HT1080 (cell line): ENCODE measurements at places on chromosomes 4 and X. TPM values are rescaled to one million over a fixed set of nuclear protein-coding genes. Genes with fewer than 3 reads are reported as not detected.

The CENPVL2 gene
- not detected in 2 replicates for total RNA-seq

The TRPC3 gene
- total RNA-seq = 1.5 and 2.8 TPM in 2 replicates

The CFI gene
- 0.08 TPM in 1 of 2 replicates, not detected in the other for total RNA-seq

The TMPRSS11D gene
- not detected in 2 replicates for total RNA-seq

The RAB9B gene
- total RNA-seq = 0.63 and 0.68 TPM in 2 replicates

The P2RY10 gene
- not detected in 2 replicates for total RNA-seq

The NOCT gene
- 25.2 and 30.4 TPM in 2 replicates for total RNA-seq

DNA sequence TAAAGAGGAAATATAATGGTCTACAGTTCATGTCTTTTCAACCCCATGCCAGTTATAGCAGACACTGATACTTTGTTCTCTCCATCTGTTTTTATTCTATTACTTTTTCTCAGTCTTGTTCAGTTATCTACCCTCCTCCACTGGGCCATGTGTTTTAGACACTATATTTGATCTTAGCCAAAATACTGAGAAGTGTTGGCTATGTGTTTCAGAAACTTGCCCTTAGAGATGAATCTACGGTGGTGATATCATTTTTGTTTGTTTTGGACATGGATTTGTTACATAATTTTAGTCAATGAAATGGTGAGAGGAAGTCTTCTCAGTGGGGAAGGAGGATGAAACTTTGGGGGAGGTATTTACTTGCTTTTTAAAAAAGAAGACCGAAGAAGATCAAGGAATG, 211.5 kb upstream of the DDX53 start:
- no peak for DNase-seq

GRCh38 chr4:105560421-105560848, 8.0 kb downstream of the ARHGEF38 start:
- peak; percentile 47 for DNase-seq

GRCh38 chr4:40270609-40271008, 64.5 kb upstream of the CHRNA9 start:
- no peak for DNase-seq

DNA sequence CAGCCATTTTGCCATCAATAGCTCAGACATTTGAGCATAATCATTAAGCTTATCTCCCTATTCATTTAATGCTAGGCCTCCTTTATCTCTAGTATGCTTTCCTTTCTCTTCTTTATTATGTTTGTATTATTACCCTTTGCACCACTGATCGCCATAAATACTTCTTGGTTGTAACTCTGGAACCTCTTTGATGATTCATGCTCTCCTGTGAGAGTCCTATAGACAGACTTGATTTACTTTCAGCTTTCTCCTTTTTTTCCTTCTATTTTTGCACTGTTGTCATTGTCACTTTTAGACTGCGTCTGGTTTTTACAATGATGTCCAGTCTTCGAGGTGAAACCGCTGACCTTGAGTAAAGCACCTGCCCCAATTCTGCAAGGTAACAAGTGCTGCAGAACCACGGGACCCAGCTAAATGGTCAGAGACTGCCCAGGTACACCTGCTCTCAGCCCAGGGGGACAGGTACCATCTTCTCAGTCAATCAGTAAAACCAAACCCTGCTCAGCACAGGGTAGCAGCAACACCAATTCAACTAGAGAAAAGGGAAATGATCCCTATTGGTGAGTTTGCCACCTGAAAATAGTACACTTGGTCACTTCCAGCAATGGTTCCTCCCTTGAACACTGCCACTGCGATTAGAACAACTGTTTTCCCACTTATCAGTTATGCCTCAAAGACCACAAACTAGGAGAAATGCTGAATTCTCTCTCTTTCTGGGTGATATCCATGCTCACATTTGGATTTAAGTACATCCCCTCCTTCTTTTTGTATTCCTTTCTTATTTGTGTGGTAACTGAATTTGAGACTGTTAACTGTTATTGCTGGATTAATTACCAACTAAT, 125.1 kb downstream of the MAML3 start:
- DNase-seq = no peak

GRCh38 chrX:50801135-50801534, 12.9 kb downstream of the SHROOM4 start:
- DNase-seq = no peak

- no peak for DNase-seq
Measured at GRCh38 chrX:150212672-150213480, 150.2 kb upstream of the MAMLD1 start.

DNA sequence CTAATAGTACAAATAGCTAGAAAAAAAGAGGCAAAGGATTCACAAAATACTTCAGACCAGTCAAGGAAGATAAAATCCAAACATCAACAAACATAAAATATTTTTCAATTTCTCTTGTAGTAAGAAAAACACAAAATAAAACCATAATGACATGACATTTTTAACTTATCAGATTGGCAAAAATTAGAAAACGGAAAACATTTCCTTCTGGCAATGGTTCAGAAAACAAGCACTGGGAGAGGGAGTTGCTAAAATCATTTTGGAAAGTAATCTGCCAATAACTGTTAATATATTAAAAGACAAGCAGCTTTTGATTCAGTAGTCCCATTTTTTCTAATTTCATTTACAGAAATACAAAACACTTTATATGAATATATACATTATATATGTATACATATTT, 26.1 kb downstream of the TKTL2 start:
- no peak for DNase-seq

DNA sequence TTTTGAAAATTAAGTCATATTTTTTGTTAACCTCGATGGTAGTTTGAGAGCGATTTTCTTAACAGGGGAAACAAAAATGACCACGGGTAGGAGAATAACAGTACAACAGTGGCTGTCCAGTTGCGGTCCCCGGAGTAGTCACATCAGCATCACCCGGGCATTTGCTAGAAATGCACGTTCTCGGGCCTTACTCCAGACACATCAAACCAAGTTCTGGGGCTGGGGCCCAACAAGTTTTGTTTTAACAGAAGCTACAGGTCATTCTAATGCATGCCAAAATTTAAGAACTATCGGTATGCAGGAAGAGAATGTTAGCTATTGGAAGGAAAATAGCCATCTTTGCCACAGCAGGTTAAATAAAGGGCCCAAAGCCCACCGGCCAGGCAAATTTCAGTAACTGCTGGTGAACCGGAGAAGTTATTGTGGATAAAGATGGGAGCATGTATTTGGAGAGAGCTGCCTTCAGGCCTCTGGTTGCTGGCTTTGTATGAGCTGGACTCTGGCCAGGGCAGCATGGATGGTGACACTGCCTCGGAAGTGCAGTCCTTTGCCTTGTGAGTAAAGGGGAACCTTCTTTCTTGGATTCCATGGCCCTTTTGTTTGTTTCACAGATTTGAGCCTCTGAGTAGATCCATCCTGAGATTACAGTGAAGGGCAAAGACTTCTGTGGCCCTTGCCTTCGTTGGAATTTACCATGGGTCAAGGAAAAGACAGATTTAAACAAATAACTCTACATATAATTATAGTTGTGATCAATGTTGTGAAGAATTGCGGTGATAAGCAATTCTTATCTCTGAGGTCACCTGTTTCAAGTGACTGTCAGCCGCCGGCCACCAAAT, 62.1 kb downstream of the TBC1D14 start:
- DNase-seq = no peak

DNA sequence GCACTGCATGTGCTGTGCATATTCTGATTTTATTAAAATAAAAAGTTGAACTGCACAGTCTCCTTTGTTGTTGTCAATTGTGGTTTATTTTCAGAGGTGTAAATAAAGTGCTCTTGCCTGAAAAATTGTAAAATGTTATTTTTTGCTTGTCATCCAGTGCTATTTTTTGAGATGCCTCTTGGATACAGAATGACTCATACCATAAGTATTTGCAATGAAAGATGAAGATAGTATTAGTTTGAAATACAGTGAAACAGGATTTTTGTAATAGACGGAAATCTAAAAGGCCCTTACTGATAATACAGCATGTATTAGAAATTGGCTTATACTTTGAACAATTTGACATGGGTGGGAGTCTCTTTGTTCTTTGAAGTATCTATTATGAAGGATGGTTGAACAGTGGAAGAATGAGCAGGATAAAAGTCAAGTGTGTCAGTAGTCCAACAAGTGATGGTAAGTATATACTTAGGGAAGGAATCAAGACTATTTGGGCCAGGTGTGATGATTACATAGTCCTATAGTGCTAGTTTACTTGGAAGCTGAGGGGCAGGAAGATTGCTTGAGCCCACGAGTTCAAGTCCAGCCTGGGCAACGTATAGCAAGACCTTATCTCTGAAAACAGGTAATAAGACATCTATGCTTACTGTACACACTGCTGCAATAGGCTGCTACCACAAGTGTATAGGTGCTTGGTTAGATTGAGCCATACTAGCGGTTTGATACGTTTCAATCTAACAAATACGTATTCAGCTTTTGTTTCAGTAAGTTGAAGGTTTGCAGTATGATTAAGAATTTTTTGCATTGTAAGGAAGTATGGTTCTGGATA, 16.4 kb downstream of the DDX3X start:
- DNase-seq = no peak

DNA sequence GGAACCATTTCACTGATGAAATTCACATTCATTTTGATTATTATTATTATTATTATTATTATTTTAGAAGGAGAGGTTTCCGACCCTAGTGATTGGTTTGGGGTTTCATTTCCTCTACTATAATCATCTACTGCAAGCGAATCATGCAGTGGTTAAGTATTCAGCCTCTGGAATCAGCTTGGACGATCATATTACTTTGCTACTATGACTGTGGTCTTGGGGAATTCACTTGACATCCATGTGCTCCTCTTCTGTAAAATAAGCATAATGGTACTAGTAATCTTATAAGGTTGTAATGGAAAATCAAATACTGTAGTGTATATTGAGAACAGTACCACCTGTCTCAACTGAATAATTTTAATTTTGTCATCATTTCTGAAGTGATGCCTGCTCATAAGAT, 132.1 kb upstream of the SLC4A4 start:
- no peak for DNase-seq

DNA sequence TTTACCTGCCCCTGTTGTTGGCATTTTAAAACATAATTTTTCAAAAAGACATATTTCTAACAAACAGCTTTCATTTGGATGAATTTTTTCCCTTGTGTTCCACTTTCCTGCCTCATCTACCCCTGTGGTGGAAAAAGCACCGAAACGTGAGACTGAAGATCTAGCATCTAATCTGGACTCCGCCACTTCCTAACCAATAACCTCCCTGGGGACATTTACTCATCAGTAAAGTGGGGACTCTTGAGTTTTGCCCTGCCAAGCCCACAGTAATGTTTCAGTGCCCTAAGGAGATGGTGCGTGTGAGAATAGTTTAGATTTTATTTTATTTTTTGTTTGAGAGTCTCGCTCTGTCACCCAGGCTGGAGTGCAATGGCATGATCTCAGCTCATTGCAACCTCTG, 56.7 kb downstream of the ADGRG2 start:
- no peak for DNase-seq
